ENCODE measurements at places on chromosomes 5 and 9.

- no peak for DNase-seq
- H3K27ac ChIP-seq = no peak overlapping the region
- no peak overlapping the region for H3K4me3 ChIP-seq
- no peaks in the 10 kb centered on the region for H3K4me1 ChIP-seq
- H3K36me3 ChIP-seq = no peaks in the 10 kb centered on the region
Measured at GRCh38 chr5:30092548-30092947, 1100.9 kb upstream of the CDH6 start.

DNA sequence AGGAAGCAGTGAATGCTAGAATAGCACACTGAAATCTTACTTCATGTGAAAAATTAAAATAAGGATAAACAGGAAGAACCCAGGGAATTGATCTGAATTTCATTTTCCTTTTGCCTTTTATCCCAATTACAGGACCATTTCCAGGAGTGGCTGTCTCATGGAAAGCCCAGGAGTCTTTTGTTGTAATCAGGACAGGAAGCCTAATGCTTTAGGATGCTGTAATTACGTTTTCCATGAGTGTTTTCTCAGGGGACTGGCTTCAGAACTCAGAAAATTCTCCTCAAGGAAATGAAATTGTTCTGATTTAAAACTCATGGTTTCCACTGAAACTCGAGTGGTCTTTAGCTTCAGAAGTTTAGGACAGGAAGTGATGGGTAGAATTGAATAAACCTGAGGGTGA lies 56.6 kb upstream of the CAMK4 start:
- H3K36me3 ChIP-seq = no peaks in the 10 kb centered on the region
- DNase-seq = no peak
- no peaks in the 10 kb centered on the region for H3K27me3 ChIP-seq
- no peak overlapping the region for H3K4me3 ChIP-seq
- H3K4me1 ChIP-seq = no peaks in the 10 kb centered on the region
- H3K27ac ChIP-seq = no peak overlapping the region

DNA sequence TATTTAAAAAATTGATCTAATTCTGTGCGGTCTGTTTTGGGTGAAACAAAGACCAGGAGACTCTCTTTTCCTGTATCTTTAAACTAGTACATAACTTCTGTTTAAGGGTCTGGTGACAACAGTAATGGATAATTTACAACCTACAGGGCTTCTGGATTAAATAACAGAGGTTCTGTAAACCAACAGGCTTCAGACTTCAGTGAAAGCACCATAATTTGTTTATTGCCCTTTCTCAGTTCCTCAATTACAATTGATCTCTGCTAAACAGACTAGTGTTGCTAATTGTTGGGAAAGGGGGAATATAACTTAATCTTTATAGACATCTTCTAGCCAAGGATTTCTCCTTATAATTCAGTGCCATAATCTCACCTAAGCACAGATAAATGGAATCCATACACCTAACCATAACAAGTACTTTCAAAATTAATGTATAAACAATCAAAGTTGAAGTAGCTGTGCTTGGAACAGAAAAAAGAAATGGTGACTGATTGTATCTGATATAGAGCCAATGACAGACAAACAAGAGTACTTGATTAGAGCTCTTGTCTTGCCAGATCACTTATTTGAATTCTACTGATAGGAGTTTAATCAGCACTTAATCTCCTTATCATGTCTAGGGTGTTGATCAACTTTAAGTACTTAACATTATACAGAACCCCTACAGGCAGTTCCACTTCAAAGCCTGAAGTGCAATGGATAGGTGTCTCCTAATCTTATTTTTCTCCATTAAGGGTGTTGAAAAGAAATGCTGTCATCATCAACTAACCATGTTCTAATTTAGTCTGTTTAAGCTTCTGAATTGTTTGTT lies 536.0 kb downstream of the NR2F1-AS1 start:
- no peaks in the 10 kb centered on the region for H3K27me3 ChIP-seq
- H3K27ac ChIP-seq = no peak overlapping the region
- no peaks in the 10 kb centered on the region for H3K4me1 ChIP-seq
- no peak for DNase-seq
- H3K36me3 ChIP-seq = no peaks in the 10 kb centered on the region
- no peak overlapping the region for H3K4me3 ChIP-seq

DNA sequence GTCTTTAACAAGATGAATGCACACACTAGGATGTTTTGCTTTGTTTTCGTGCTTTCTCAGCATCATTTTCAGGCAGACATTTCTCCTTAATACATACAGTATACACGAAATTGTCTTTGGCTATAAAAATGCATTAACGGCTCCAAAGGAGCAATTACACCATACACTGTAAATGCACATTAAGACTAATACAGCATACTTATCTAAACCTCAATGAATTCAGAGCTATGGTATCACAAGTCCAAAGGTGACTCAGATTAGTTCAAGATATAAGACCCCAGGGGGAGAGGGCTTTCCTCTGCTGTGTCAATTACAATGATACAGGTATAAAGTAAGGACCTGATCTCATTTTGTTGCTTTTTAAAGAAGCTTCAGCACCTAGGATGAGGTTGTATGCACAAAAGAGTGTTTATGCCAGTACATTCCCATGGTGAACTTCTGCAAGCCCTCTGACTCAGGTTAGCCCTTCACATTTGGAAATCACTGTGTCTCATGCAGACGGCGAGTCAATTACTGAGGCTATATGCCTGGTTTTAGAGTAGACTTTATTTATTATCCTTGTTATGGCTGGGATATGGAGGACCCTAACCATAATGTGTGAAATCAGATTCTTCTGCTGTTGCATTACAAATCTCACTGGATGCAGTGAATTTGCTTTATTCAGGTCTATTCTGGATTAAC lies 233.3 kb downstream of the ZNF608 start:
- DNase-seq = no peak
- H3K4me3 ChIP-seq = no peak overlapping the region
- H3K27ac ChIP-seq = no peak overlapping the region
- H3K4me1 ChIP-seq = no peaks in the 10 kb centered on the region
- peaks cover 3% of the 10 kb centered on the region for H3K27me3 ChIP-seq

DNA sequence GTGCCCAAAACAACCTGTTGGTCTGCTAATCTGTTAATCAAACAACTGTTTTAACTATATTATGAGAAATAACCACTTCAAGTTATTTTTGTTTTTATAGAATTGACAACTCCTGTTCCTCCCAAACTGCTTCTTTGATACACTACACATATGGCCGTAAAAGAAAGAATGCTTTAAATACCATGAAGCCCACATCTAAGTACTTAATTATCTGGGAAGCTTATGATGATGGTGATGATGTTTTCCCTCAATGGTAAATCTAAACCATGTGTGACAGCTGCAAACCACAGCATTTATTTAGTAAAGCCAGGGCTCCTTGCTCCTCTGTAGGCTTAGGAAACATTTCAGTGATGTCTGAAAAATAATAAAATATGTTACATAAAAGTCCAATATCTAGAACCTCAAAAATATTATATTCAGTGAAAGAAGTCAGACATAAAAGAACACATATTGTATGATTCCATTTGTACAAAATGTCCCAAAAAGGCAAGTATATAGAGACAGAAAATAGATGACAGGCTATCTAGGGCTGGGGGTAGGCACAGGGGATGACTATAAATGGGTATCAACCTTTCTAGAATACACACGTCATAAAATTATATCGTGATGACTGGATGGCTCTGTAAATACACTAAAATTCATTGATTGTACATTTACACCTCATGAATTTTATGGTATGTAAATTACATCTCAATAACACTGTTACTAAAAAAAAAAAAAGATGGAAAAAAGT lies 154.1 kb downstream of the EFNA5 start:
- H3K4me1 ChIP-seq = no peaks in the 10 kb centered on the region
- H3K27ac ChIP-seq = no peak overlapping the region
- H3K36me3 ChIP-seq = no peaks in the 10 kb centered on the region
- DNase-seq = no peak
- no peaks in the 10 kb centered on the region for H3K27me3 ChIP-seq
- H3K4me3 ChIP-seq = no peak overlapping the region

- no peak overlapping the region for H3K27ac ChIP-seq
- no peak for DNase-seq
- peaks cover 8% of the 10 kb centered on the region for H3K4me1 ChIP-seq
- H3K27me3 ChIP-seq = peaks cover 12% of the 10 kb centered on the region
Measured at GRCh38 chr5:1777281-1778137, 22.1 kb downstream of the MRPL36 start.

- no peak overlapping the region for H3K27ac ChIP-seq
- H3K27me3 ChIP-seq = peaks cover 44% of the 10 kb centered on the region
- H3K4me3 ChIP-seq = no peak overlapping the region
- no peaks in the 10 kb centered on the region for H3K36me3 ChIP-seq
- DNase-seq = no peak
- peaks cover 3% of the 10 kb centered on the region for H3K4me1 ChIP-seq
Measured at GRCh38 chr5:176725521-176726280, 78.4 kb downstream of the TSPAN17 start.

DNA sequence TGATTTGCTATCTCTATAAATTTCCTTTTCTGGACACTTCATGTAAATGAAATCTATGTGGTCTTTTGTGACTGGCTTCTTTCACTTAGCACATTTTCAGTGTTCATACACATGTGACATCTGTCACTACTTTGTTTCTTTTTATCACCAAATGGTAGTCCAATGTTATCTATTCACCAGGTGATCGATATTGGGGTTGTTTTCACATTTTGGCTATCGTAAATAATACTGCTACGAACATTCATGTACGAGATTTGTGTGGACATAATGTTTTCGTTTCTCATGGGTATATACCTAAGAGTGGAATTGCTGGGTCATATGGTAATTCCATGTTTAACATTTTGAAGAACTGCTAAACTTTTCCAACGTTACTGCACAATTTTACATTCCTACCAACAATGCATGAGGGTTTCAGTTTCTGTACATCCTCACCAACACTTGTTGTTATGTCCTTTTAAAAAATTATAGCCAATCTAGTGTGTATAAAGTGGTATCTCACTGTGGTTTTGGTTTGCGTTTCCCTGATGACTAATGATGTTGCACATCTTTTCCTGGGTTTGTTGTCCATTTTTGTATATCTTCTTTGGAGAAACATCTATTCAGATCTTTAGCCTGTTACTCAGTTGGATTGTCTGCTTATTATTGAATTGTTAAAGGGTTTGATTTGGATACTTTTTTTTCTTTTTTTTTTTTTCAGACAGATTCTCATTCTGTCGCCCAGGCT lies 263.0 kb downstream of the PDZD2 start:
- no peaks in the 10 kb centered on the region for H3K4me1 ChIP-seq
- no peak overlapping the region for H3K27ac ChIP-seq
- H3K27me3 ChIP-seq = peaks cover 2% of the 10 kb centered on the region
- H3K4me3 ChIP-seq = no peak overlapping the region
- no peaks in the 10 kb centered on the region for H3K36me3 ChIP-seq
- DNase-seq = no peak

DNA sequence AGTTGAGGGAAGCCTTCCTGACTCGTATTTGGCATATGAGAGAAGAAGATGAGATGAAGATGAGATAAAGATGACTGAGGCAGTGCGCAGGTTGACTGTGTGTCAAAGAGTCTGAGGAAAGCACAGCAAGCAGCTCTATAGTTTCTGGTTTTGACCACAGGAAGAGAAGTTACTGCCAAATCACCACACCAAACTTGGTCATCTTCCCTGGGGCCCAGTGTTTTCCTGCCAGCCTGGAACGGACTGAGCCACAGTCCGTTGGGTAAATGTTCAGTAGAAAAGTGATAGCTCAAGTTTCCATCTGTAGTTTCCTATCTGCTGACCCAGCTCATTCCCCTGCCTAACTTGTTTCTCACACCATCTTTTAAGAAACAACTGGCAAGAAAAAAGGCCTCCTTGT lies 80.7 kb upstream of the ADAMTS19 start:
- H3K4me3 ChIP-seq = no peak overlapping the region
- no peaks in the 10 kb centered on the region for H3K4me1 ChIP-seq
- DNase-seq = no peak
- no peaks in the 10 kb centered on the region for H3K36me3 ChIP-seq

GRCh38 chr9:110984890-110985437 lies 53.3 kb downstream of the LPAR1 start:
- H3K4me3 ChIP-seq = no peak overlapping the region
- no peaks in the 10 kb centered on the region for H3K27me3 ChIP-seq
- no peak overlapping the region for H3K27ac ChIP-seq
- H3K4me1 ChIP-seq = peaks cover 2% of the 10 kb centered on the region
- H3K36me3 ChIP-seq = no peaks in the 10 kb centered on the region

- no peaks in the 10 kb centered on the region for H3K27me3 ChIP-seq
- peaks cover 12% of the 10 kb centered on the region for H3K4me1 ChIP-seq
- DNase-seq = no peak
Measured at GRCh38 chr5:149860801-149861322, 83.7 kb downstream of the PDE6A start.

- H3K27ac ChIP-seq = no peak overlapping the region
- no peaks in the 10 kb centered on the region for H3K4me1 ChIP-seq
- no peaks in the 10 kb centered on the region for H3K36me3 ChIP-seq
- peaks cover 12% of the 10 kb centered on the region for H3K27me3 ChIP-seq
- no peak overlapping the region for H3K4me3 ChIP-seq
Measured at GRCh38 chr5:39502704-39503103, 77.9 kb upstream of the DAB2 start.

GRCh38 chr9:75239176-75239575 lies 150.9 kb downstream of the OSTF1 start:
- no peaks in the 10 kb centered on the region for H3K36me3 ChIP-seq
- DNase-seq = no peak
- H3K4me1 ChIP-seq = no peaks in the 10 kb centered on the region
- H3K27me3 ChIP-seq = peaks cover 2% of the 10 kb centered on the region
- H3K27ac ChIP-seq = no peak overlapping the region

DNA sequence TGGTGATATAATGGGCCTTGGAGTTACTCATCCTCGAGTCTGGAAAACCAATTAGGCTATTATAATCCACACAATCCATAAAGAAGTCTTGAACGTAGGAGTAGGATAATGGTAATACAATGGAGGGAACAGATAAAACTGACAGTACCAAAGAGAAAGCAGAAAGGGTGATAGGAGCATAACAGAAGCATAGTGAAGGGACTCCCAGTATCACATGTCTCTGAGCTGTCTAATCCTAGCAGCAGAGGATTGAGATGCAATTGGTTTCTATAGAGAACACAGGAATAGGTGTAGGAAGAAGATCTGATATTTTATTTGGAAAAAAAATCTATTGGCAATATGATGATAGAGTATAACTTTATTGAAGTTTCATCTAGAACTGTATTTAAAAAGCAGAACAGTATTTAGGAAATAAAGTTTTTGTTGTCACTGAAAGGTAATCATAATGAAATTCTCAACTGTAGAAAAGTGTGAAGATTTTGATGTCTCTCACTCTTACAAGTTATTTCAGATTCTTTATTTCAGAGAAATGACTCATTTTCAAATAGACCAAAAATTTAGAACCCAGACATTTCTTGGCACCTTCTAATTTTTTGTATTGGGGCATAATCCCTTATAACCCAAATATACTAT lies 25.4 kb downstream of the SRFBP1 start:
- no peak overlapping the region for H3K27ac ChIP-seq
- no peaks in the 10 kb centered on the region for H3K27me3 ChIP-seq
- H3K4me1 ChIP-seq = peaks cover 1% of the 10 kb centered on the region
- peaks cover 39% of the 10 kb centered on the region for H3K36me3 ChIP-seq
- no peak for DNase-seq

Measured in activated B cell treated with CpG ODN at 0.5 μM for 24 hours (primary cell).